ENCODE measurements at places on chromosomes 7 and 10. TPM values are rescaled to one million over a fixed set of nuclear protein-coding genes. Genes with fewer than 3 reads are reported as not detected.

DNA sequence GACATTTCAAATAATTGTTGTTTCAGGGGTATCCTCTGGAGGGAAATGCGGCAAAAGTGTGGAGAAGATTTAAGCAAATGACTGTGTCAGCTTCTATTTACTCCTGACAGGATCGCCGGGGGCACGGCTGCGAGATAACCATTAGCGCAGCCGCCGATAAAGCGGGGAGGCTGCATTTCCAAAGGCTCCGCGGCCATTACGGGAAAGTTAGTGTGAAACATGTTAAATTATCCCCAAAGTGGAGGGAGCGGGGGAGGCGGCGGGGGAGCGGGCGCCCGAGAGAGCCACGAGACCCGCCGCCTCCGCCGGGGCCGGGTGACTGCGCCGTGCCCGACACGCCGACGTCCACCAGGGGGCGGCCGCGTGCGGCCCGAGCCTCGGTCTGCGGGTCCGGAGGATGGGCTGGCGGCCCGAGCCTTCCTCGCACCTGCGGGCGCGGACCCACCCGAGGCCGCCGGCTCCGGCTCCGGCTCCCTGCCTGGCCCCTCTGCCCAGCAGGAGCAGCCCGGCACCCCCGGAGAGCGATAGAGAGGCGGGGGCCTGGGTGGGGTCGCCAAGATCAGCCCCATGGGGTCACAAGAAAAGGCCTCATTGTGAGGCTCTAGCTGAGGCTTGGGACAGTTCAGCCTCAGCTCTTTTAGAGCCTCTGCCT, 74.4 kb upstream of the PAX2 start:
- no peak overlapping the region for H3K27ac ChIP-seq
- no peak for DNase-seq
- H3K4me3 ChIP-seq, result no peak overlapping the region
- no peaks in the 10 kb centered on the region for H3K4me1 ChIP-seq
- peaks cover 18% of the 10 kb centered on the region for H3K27me3 ChIP-seq

DNA sequence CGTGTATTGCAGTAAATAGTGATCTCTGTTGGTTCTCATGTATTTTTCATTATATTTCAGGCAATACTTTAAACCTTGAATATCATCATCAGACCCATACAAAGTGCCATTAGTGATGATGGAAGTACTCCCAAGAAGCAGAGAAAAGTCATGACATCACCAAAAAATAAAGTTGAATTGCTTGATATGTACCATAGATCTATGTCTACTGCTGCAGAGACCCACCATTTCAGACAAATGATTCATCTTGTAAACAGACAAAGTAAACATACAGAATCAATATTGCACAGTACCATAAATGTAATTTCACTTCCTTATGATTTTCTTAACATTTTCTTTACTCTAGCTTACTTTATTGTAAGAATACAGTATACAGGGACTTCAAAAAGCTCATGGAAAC, 347.8 kb downstream of the IPMK start:
- no peaks in the 10 kb centered on the region for H3K4me1 ChIP-seq
- H3K4me3 ChIP-seq, result no peak overlapping the region
- no peak for DNase-seq
- H3K27me3 ChIP-seq, result no peaks in the 10 kb centered on the region
- H3K27ac ChIP-seq, result no peak overlapping the region
- no peaks in the 10 kb centered on the region for H3K36me3 ChIP-seq

DNA sequence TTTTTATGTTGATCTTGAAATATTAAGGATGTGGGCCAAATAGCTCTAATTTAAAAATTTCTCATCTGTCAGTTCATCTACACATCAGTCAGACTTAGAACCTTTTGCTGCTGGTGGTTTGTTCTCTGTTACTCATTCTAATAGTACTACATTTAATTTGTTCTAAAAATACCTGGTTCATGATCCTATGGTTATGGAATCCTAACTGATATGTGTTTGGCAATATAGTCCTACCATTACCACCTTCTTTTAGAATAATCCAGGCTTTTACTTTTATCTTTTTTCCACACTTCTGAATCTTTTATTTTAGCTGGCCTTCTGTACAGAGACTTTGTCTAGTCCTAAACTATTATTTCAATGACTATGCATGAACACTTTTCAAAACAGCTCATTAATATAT, 116.9 kb downstream of the SVOPL start:
- no peak for DNase-seq
- no peaks in the 10 kb centered on the region for H3K27me3 ChIP-seq
- no peak overlapping the region for H3K27ac ChIP-seq
- H3K4me3 ChIP-seq, result no peak overlapping the region
- H3K4me1 ChIP-seq, result no peaks in the 10 kb centered on the region

- H3K27me3 ChIP-seq, result no peaks in the 10 kb centered on the region
- DNase-seq, result no peak
- no peak overlapping the region for H3K27ac ChIP-seq
- H3K4me1 ChIP-seq, result peaks cover 4% of the 10 kb centered on the region
- no peak overlapping the region for H3K4me3 ChIP-seq
These were observed 106.4 kb downstream of the TAX1BP1 start for GRCh38 chr7:27846388-27846787.

DNA sequence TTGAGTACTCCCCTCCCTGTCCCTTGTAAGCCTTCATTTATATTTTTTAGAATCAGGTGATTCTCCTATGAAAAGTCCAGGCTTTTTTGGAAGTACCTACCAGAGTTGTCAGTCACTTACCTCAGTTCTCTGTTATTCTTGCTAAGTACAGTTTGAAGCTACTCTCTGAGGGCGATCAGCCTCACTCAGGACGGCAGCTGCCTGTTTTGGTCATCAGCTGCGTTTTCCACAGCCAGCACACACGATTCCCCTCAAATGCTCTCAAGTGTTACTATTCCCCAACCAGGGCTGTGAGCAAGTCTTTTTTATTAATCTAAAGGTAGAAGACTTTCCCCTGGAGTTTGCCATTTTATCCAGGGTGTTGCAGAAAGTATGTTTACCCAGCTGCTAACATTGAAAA, 328.6 kb downstream of the SUGCT start:
- peak overlapping the region; percentile 53 for H3K4me3 ChIP-seq
- H3K27ac ChIP-seq, result peak overlapping the region; percentile 63
- no peaks in the 10 kb centered on the region for H3K27me3 ChIP-seq

DNA sequence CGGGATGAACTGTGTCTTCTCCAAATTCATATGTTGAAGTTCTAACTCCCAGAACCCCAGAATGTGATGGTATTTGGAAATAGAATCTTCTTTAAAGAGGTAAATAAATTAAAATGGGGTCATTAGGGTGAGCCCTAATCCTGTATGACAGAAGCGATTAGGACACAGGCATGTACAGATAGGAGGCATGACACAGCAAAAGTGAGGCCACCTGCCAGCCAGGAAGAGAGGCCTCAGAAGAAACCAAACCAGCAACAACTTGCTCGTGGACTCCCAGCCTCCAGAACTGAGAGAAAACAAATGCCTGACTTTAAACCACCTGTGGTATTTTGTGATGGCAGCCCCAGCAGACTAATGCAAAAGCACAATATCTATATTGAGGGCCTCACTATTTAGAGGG, 214.3 kb downstream of the NEBL start:
- H3K4me1 ChIP-seq, result no peaks in the 10 kb centered on the region
- DNase-seq, result no peak
- H3K27ac ChIP-seq, result no peak overlapping the region
- H3K27me3 ChIP-seq, result no peaks in the 10 kb centered on the region

DNA sequence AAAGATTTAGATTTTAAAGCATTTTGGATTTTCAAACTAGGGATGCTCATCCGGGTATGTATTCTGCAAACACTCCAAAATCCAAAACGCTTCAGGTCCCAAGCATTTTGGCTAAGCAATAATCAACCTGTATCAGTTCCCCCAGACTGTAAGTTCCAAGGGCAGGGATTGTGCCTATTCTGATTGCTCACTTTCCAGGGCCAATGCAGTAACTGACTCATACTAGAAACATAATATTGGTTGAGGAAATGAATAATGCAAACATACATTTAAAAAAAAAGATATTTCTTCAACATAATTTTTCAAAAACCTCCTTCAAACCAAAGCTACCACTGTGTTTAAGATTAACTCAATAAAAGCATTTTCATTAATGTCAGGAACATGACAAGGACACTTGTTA, 69.5 kb downstream of the HIBADH start:
- H3K4me3 ChIP-seq, result no peak overlapping the region
- H3K27ac ChIP-seq, result no peak overlapping the region
- no peaks in the 10 kb centered on the region for H3K4me1 ChIP-seq
- H3K27me3 ChIP-seq, result no peaks in the 10 kb centered on the region
- no peaks in the 10 kb centered on the region for H3K36me3 ChIP-seq
- no peak for DNase-seq

DNA sequence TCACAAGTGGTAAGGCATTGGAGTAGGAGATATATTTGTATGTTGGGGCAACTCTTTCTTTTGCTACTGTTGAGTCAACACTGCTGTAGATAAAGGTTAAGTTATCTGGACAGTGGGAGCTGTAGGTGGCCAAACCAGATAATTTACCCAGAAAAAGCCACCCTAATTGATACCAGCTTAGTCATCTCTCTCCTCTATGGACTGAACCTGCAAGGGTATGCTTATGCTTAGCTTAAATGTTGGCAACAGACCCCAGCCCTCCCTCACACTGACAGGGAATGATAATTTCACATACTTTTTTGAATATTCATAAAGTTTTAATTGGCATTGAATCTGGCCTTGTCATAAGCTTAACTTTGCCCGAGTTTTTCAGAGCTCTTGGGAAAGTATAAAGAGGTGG, 66.3 kb downstream of the CREB5 start:
- H3K36me3 ChIP-seq, result no peaks in the 10 kb centered on the region
- DNase-seq, result no peak

- no peaks in the 10 kb centered on the region for H3K36me3 ChIP-seq
- peaks cover 25% of the 10 kb centered on the region for H3K4me1 ChIP-seq
- DNase-seq, result no peak
- no peak overlapping the region for H3K27ac ChIP-seq
These were observed 52.1 kb upstream of the JCAD start for GRCh38 chr10:30111340-30112022.

DNA sequence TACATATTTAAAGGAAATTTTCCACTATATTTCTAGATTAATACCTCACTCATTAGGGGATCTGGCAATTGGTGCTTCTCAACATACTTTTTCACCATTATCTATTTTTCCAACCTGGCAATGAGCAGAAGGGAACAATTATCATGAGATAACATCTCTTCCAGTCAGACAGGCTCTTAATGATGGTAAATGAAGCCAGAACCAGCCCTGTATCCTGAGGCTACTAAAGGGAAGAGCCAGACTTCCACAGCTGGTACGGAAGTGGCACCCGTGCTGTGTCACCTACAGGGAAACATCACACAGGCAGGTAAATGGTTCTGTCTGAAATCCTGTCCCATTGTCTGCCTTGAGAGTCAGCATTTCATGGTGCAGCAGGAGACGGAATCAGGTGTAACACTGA, 75.9 kb downstream of the ELMO1 start:
- no peak overlapping the region for H3K4me3 ChIP-seq
- no peaks in the 10 kb centered on the region for H3K36me3 ChIP-seq
- H3K4me1 ChIP-seq, result no peaks in the 10 kb centered on the region
- H3K27me3 ChIP-seq, result no peaks in the 10 kb centered on the region
- DNase-seq, result no peak

GRCh38 chr10:34702093-34702937, 112.8 kb downstream of the PARD3 start:
- no peak overlapping the region for H3K4me3 ChIP-seq
- peaks cover 33% of the 10 kb centered on the region for H3K4me1 ChIP-seq
- no peak for DNase-seq
- H3K27ac ChIP-seq, result peak overlapping the region; percentile 48
- no peaks in the 10 kb centered on the region for H3K36me3 ChIP-seq

- DNase-seq, result no peak
- H3K4me1 ChIP-seq, result no peaks in the 10 kb centered on the region
- no peak overlapping the region for H3K4me3 ChIP-seq
These were observed 25.3 kb downstream of the IKZF1 start for GRCh38 chr7:50329775-50330174.

DNA sequence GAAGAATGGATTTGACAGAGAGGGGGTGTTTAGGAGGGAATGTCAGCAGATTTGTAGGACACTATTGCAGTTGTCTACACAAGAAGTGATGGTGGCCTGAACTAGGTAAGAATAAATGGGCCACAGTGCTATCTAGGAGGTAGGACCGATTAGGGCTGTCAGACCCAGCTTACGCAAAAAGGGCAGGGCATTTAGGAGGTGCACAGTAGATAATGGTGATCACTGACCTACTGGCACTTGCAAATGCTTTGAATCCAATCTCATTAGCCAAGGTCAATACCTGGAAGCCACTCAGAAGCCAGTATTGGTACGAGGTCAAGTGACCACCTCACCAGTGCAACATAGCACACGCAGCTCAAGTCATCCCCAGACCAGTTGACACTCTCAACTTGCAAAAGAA, 330.9 kb downstream of the KCNMA1 start:
- DNase-seq, result no peak
- H3K27ac ChIP-seq, result no peak overlapping the region
- H3K4me1 ChIP-seq, result peaks cover 22% of the 10 kb centered on the region
- no peaks in the 10 kb centered on the region for H3K36me3 ChIP-seq
- no peaks in the 10 kb centered on the region for H3K27me3 ChIP-seq
- no peak overlapping the region for H3K4me3 ChIP-seq

DNA sequence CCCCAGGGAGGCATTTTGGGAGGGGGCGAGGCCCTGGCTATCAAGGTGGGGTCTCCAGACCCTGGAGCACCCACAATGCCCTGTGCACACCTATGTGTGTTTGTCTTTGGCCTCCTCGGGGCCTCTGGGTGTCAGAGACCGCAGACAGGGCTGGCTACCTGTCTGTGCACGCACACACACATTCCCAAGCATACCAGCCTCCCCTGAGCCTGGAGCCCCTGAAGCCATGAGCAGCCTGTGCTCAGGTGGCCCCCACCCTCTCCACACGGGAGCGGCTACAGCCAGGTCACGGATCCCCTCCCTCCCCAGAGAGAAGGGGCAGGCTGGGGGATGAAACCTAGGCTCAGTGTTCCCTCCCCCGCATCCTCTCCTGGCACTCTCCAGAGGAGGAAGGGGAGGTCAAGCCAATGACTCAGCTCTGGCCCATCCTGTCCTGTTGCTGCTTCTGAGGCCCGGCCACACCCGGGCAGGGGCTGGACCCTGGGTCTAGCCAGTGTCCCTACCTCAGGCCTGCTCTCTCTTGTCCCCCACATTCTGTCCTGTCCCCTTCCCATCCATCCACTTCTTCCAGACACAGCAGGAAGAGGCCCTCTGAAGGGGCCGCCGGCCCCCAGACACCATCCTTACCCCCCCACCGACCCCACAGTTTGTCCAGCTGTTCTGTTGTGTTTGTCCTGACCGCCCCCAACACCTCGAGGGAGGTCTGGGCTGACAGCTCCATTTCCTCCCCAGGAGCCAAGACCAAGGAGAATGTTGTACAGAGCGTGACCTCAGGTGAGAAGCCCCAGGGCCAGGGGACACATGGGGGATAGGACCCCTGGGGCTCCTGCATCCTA, 720 bp downstream of the SNCG start:
- no peaks in the 10 kb centered on the region for H3K27me3 ChIP-seq
- peaks cover 73% of the 10 kb centered on the region for H3K4me1 ChIP-seq
- DNase-seq, result no peak
- H3K4me3 ChIP-seq, result peak overlapping the region; percentile 54

The CASD1 gene
- 12.3 TPM for total RNA-seq

The SFXN3 gene
- 136 TPM for total RNA-seq

The PRPS1L1 gene
- not detected for total RNA-seq

The IRF5 gene
- 11.9 TPM for total RNA-seq

The VSIR gene
- 119 TPM for total RNA-seq

The HKDC1 gene
- total RNA-seq, result 0.14 TPM

The TMEM130 gene
- 26.2 TPM for total RNA-seq

The IL6 gene
- total RNA-seq, result 151 TPM

Measured in thoracic aorta (tissue), 2 donors.